Nucleus accumbens (tissue), 56 donors: ENCODE measurements at places on chromosomes 11 and 22.

DNA sequence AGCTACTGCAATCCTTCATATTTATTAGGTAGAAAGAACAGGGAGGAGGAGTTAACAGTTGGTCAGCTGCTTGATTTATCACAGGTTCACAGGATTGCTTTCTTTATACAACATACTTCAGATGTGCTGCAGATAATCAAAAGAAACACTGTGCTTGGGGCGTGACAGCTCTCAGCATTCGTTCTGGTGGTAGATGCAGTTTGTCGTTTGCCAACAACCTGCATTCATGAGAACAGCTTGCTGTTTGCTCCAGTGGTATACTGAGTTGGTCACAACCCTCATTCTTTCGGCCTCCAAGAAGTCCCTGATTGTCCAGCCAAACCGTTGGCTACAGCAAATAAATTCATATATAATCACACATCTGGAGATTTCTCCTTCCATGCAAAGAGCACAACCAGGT is 120.5 kb downstream of the ZNF280B start:
- no peak for DNase-seq

DNA sequence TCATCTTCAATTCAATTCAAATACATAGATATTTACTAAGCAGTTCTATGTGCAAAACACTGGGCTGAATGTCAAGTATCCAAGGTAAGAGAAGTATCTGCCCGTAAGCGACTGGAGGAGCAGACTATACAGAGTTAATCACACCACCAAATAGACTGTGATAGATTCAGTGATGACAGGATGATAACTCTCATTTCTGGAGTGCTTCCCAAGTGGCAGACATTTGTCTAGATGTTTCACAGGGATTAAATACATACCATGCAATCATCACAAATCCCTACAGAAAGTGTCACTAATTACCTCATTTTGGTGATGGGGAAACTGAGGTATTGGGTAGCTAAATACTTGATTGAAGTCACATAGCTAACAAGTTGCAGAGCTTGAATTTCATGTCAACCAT is 508.7 kb upstream of the TENM4 start:
- no peak for DNase-seq

- no peak for DNase-seq
These were observed 174.3 kb upstream of the FAT3 start for GRCh38 chr11:92050305-92050704.

DNA sequence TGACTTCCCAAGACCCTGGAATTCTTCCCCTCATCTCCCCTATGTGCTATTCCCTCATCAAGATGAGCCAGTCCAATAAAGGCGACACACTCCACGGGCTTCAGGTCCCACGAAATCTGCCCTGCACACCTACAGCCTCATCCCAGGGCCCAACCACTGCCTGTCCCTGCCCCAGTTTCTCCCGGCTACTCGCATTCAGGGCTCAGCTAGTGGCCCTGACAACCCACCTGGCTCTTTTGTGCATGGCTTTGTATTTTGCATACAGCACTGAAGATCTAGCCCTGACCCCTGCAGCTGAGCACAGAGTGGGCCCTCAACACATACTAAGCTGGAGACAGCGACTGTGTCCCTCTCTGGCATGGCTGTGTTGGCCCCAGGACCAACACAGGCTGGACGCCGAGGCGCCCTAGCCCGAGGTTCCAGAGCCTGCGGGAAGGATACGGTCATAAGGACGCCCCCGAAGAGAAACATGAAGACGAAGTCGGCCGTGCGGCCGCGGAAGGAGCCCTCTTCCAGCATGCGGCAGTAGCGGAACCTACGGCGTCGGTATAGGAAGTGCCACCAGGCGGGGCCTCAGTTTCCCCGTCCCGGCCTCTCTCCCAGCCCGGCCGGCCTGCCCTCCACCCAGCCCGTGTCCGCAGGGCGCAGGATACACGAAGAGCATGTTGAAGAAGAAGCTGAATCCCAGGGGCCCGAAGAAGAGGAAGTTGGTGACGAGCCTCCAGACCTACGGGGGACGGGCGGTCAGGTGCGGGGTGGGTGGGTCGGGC is 710 bp downstream of the DERL3 start:
- DNase-seq: no peak

- no peak for DNase-seq
These were observed 28.8 kb downstream of the KIAA0930 start for GRCh38 chr22:45211848-45212247.

DNA sequence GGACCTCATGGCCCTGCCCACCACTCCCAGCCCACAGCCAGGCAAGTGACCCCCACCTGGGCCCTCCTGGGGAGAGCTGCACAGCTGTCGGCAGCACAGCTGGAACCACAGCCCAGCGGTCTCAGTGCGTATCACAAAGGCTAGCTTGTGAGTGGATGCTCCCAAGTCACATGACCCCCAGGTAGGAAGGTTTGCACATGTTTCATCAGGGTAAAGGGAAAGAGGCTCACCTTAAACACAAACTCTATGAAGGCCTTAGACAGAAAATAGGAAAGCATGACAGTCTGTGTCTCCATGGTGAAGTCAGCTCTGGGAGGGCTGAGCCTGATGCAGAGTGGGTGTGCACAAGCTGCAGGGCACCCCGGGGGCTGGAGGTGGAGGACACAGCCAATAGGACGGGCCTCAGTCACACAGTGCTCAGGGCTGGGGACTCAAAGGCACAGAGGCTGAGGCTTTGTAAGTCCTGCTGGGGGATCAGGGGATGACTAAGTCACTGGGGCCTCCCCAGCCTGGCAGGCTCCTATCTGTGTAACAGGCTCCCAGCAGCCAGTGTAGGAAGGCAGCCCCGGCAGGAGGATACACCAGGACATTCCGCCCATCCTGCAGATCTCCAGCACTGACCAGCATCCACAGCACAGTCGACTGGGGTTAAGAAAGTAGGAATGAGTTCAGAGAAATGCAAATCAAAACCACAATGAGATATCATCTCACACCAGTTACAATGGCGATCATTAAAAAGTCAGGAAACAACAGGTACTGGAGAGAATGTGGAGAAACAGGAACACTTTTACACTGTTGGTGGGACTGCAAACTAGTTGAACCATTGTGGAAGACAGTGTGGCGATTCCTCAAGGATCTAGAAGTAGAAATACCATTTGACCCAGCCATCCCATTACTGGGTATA is 22.0 kb downstream of the CELSR1 start:
- DNase-seq: no peak

- DNase-seq: no peak
These were observed 37.4 kb downstream of the C2CD3 start for GRCh38 chr11:74133436-74133835.

- peak; percentile 5 for DNase-seq
These were observed 14.6 kb downstream of the MMP13 start for GRCh38 chr11:102940714-102941588.

DNA sequence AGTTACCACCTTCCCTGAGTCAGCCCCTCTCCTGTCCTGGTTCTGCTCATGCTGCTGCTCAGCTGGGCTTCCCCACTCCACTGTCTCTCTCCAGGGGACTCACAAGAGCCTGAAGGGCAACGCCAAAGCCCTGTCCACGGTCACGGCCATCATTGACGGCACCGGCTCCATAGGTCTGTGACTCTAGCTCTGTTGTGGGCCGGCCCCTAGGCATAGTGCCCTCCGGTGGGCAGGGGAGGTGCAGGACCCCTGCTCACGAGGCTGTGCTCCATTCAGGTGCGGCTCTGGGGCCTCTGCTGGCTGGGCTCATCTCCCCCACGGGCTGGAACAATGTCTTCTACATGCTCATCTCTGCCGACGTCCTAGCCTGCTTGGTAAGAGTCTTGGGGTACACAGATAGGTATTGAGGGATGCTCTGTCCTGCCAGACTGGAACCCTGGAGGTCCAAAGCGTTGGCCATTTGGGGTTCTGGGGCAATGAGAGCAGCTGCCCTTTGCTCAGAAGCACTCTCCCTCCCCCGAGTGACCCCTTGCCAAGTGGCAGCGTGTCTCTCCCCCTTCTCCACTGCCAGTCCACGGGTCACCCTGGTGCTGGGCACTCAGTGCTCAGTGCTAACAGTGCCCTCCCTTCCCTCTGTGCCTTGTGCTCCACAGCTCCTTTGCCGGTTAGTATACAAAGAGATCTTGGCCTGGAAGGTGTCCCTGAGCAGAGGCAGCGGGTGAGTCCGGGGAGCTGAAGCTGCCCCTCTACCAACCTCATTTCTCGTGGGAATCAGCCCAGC is 22.4 kb downstream of the SLC37A2 start:
- DNase-seq: no peak

DNA sequence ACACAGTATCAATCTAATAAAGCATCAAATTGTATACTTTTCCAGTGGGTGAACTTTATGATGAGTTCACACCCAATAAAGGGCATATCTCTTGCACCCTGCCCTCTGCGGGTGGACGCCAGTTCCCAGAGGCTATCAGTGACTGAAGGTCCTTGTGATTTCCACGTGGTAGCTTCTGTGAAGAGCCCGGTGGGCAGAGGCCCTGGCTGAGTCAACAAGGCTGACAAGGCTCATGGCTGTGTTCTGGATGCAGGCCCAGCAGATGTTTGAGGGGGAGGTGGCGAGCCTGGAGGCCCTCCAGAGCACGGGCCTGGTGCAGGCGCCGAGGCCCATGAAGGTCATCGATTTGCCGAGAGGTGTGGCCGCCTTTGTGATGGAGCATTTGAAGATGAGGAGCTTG is 71.4 kb downstream of the PIWIL3 start:
- no peak for DNase-seq

- DNase-seq: no peak
These were observed 50.5 kb downstream of the MAPK1 start for GRCh38 chr22:21816787-21817496.

DNA sequence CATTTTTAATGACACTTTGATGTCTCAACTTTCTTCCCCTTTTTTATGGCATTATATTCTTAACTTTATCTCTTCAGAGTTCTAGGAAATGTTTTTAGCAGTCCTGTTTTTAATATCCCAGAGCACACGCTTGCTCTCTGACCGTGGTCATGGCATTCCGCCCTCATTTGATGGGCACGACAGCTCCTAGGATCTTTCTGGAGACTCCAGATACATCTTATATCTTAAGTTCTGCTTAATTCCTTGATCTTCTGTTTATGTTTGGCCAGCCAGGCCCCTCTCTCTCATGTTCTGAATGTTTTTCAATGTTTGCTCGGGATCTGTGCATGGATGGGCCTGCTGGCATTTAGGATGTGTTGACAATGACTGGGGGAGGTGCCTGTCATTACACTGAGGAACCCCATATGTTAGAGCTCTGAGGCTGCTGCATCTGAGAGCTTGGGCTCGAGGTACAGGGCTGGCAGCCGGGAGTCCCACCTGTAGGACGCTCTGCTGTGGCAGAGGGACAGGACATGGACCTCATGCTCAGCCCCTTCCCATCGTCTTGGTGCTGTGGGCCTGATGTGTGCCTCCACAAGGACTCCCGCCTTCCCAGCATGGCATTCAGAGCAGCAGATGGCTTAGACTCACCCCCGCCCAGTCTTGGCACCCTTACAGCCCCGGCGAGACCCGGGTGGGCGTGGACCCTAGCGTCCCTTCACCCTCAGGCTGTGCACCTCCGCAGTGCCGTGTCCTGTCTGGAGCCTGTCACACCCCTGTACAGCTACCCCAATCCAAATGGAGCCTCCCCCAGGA is 75.0 kb downstream of the CDKN1C start:
- DNase-seq: no peak

- no peak for DNase-seq
These were observed 19.5 kb upstream of the P2RY6 start for GRCh38 chr11:73252577-73253191.

GRCh38 chr22:35685731-35686130 is 31.9 kb upstream of the APOL5 start:
- DNase-seq: no peak

DNA sequence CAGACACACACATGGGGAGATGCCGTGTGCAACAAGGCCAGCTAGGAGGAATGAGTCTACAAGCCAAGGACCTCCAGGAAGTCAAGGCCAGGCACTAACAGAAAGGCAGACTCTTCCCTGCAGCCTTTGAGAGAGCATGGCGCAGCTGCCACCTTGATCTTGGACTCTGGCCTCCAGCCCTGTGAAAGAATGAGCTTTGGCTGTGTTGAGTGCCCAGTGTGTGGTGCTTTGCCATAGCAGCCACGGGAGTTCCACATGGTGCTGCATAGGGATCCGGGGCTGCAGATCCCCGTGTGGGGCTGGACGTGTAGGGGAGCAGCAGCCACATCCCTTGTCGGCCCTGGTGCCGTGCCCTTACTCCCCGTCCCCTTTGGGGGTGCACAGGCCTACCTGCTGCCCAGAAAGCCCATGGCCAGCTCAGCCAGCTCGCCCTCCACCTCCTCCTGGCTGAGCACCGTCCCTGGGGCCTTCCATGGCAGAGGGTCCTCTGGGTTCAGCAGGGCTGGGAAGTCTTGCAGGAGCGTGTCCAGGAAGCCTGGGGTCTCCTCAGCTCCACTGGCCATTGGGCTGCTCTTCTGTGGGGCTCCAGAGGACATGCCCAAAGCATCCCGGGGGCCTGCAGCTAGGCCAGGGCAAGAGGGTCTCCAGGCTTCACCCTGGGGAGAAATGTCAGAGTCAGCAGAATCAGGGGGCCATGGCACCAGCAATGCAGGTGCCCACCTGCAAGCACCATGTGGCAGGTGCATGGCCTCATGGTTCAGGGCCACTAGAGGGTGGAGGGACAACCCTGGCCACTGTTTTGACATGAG is 7.0 kb downstream of the PPM1F start:
- no peak for DNase-seq

- no peak for DNase-seq
These were observed 207.7 kb downstream of the KCNA4 start for GRCh38 chr11:29809121-29809520.

DNA sequence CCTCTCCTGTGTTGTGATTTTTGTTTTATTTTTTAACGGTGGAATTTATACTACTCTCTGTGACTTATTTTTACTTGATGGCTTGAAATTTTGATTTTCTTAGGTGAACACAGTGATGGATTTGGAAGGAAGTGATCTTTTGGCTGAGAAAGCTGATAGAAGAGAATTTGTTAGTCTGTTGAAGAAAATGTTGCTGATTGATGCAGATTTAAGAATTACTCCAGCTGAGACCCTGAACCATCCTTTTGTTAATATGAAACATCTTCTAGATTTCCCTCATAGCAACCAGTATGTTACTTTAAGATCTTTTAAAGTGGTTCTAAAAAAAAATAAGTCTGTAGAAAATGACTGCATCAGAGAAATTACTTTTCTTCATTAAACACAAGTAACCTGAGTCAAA is 82.1 kb downstream of the HIPK3 start:
- no peak for DNase-seq

DNA sequence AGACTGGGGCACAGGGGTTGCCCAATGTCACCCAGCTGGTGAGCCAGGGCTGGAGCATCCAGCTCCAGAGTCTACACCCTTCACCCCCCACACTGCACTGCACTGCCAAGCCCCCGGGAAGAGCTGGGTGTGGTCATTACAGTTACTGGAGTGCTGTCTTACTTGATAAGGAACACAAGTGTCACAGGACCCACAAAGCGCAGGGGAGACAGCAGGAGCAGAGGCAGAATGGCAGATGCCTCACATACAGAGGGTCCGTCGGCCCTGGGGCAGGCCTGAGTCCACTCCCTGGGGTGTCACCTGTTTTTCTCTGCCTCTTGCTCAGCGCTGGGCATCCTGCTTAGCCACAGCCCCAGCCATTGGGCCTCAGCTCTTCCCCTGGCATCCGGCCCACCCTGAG is 7.7 kb downstream of the IL2RB start:
- DNase-seq: no peak

- DNase-seq: no peak
These were observed 33.5 kb downstream of the ENTHD1 start for GRCh38 chr22:39859903-39860588.
